ENCODE measurements at places on chromosomes 11 and 22.
A peak's percentile ranks its signal among the peaks of the same experiment; 100 is the strongest.

DNA sequence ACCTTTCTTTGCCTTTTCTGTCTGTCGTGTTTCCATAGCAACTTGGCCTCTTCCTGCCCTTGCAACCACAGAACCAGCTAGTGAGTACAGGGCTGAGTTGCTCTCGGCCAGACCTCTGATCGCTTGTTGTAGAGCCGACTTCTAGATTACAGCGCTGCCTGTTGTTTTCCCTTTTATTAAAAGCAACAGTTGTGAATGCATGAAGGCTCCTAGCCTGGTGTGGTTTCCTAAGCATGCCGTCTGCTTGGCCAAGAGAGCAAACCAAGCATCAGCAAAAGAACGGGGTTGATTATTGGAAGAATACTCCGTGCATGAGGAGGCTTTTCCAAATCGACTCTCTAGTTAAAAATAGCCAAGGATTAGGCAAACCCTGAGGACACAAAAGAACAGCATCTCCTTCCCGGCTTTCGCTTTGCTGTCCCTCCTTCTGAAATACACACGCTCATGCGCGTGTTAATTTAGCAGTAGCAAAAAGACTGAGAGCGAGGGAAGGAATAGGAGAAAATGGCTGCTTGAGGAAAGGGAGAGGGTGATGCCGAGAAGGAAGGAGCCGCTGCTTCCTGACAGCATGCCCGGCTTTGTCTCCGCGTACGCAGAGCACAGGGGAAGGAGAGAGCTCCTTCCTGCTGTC lies 71.5 kb upstream of the TTC12 start:
- no peak for DNase-seq

- no peak for DNase-seq
Observed at GRCh38 chr11:26778000-26778757, 56.3 kb upstream of the SLC5A12 start.

DNA sequence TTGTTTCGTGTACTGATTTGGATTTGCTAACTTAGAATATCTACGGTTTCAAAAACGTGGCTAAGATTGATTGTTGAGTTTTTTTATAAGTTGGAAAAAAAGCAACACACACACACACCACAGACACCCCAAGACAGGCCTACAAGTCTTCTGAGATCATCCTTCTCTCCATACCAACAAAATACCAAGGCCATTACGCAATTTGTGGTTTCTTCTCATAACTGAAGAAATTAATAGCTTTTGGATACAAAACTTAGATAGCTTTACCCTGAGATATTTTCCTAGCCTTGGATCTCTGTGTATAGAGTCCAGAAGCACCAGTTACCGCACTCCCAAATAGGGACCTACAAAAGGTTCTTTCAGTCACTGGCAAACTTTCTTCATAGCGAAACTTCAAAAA lies 113.6 kb downstream of the SIK3 start:
- no peak for DNase-seq

- DNase-seq: no peak
Observed at GRCh38 chr11:112499153-112499880, 238.7 kb upstream of the PLET1 start.

- DNase-seq: no peak
Observed at GRCh38 chr11:26011474-26011873, 320.5 kb upstream of the ANO3 start.

DNA sequence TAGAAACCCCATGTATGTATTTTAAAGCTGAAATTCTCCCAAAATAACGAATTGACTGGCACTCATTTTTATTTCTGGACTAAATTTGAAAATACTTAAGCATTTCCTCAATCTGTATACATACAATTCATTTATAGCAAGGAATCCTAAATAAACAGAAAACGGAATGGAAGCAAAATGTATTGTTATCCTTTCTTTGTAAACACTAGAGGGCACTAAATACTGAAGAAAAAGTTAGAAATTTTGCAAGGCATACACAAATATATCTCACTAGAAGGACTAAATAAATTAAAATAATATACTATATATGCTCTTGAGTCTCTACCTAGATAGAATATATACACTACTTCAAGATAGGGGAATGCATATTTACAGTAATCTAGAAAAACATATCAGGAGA lies 23.1 kb upstream of the ANO5 start:
- DNase-seq: no peak

- no peak for DNase-seq
Observed at GRCh38 chr22:20873214-20873613, 14.4 kb downstream of the SNAP29 start.

- DNase-seq: no peak
Observed at GRCh38 chr11:23398052-23398451, 537.8 kb upstream of the CCDC179 start.

GRCh38 chr11:13440100-13440855 lies 22.7 kb downstream of the BTBD10 start:
- DNase-seq: no peak

- no peak for DNase-seq
Observed at GRCh38 chr11:48033918-48034341, 53.6 kb downstream of the PTPRJ start.

DNA sequence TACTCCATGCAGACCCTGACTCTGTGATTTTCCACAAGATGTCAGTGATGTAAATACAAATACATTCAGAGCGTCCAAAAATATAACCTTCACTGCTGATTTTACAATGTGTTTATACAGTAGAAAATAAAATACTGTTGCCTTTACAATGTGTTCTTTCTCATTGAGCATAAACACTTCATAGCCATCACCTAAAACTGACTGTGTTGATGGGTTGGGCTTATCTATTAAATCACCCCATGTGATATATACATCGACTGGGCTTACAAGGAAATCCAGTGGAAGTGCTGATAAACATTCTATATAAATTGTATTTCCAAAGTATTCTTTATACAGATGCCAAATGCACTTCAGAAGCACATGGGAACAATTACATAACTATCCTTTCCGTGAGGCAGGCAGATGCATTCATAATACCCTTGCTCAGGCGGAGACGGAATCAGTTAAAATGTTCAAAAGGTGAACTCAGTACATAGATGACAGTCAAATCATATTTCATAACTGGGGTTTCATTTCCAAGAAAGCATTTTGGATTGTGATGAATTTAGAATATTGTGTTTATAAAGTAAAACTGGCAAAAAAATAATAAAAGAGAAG lies 27.7 kb downstream of the DDI1 start:
- DNase-seq: no peak

DNA sequence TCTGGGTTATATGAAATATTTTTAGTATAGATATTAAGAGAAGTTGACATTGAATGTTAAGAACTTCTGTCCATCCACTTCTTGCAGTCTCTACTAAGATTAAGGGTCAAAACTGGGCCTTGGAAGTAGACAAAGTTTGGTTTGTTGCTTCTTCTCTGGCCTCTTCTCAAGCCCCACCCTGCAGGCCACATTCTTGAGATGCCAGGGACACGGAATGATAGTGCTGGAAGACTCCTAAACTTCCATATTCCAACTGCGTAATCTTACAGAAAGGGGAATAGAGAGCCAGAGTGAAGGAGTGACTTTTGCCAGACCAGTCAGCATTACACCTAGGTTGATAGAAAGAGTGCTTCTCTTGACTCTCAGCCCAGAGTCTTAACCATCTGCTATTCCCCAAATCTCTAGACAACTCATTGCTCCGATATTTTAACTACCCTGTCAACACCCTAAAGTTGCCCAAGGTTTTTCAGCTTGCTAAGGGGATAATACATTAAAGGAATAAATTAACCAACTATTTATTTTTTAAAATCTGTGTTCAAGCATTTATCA lies 136.4 kb upstream of the SYN3 start:
- no peak for DNase-seq

- no peak for DNase-seq
Observed at GRCh38 chr11:134338068-134338467, 6.3 kb downstream of the GLB1L2 start.

GRCh38 chr22:42714768-42715390 lies 5.8 kb downstream of the A4GALT start:
- DNase-seq: no peak

DNA sequence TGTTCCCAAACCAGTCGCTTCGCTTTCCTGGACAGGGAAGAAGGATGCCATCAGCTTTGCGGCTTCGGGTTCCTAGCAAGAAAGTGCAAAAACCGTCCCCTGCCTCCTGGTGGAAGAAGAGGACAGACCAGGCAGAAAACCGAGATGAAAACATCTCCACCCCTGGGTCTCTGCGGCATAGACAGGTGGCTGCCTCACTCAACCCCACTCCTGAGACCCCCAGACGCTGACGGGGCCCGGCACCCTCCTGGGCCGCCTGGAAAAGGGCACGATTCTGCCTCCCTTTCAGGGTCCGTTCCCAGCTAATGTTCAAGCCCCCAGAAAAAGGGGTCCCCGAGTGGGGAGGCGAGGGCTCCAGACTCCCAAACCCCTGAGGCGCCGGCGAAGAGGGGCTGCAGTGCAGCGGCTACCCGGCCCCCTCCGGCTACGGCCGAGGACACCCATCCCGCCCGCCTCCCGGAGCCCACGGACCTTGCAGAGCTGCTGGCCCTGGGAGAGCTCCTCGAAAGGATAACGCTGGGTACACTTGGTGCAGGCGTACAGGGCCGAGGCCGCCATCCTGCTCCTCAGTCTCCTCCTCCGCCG lies 569 bp downstream of the FAM76B start:
- DNase-seq: peak; percentile 12
